ENCODE measurements at places on chromosomes 16 and 17.

GRCh38 chr17:57862694-57863667, 13.1 kb upstream of the MRPS23 start:
- DNase-seq: no peak

DNA sequence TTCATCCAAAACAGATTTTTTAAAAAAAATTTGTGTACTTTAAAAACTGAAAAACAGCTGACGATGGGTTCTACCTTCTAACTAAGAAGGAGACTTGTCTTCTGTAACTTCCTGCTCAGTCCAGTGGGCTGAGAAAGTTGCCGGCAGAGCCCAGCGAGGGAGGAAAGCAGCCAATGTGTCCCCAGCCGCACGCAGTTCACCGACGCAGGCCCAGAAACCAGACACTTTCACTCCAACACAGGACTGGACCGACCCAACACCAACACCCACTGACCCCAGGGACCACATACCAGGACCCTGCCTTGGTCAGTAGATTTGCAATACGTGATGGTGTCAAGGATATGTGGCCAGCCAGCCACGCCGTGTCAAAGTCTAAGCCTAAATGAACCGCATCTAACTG, 25.6 kb downstream of the TRAP1 start:
- DNase-seq: no peak

DNA sequence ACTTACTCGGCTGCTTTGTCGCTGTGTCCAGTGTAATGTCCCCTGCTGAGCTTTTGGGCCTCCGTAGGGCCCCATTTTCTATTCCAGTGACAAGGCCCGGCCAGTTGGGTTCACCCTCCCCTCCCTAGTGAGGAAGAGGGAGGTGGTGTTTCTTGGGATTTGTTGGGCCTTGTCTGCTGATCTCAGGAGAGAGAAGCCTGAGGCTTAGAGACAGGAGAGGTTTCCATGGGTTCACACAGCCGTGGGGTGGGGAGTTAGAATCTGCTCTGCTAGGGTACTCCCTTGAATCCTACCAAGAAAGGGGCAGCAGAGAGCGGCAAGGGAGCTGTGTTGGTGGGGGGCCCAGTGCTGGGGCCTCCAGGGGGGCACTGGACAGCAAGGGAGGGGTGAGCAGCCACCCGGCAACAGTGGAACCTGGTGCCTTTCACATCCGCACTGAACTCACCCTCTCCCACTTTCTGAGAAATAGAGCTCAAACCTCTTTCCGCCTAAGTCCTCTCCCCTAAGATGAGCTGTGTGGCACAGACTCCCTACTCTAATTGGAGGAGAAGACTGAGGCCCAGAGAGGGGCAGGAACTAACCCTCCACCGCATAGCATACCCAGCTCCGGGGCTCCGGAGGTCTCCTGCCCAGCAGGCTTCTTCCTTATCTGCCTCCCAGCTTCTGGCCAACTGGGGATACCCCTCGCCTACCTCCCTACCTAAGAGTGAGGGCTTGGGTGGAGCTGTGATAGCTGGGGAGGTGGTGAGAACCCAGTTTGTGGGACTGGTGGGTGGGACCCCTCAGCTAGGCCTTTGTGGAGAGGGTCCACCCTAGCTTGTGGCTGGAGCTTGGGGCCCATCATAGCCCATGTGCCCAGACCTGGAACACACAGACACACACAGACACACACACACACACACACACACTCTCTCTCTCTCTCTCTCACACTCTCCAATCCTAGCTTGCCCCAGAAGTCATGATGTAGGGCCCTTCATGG, 6.8 kb downstream of the TBKBP1 start:
- no peak for DNase-seq

GRCh38 chr17:81380131-81380530, 15.1 kb upstream of the BAHCC1 start:
- no peak for DNase-seq

- no peak for DNase-seq
These were observed 99.3 kb downstream of the RAB11FIP4 start for GRCh38 chr17:31490671-31491375.

GRCh38 chr16:28502290-28502689, 4.3 kb downstream of the IL27 start:
- no peak for DNase-seq

GRCh38 chr17:49547566-49547965, 28.1 kb upstream of the NXPH3 start:
- DNase-seq: no peak

- DNase-seq: peak; percentile 61
These were observed 20.8 kb downstream of the NPRL3 start for GRCh38 chr16:117379-118365.

DNA sequence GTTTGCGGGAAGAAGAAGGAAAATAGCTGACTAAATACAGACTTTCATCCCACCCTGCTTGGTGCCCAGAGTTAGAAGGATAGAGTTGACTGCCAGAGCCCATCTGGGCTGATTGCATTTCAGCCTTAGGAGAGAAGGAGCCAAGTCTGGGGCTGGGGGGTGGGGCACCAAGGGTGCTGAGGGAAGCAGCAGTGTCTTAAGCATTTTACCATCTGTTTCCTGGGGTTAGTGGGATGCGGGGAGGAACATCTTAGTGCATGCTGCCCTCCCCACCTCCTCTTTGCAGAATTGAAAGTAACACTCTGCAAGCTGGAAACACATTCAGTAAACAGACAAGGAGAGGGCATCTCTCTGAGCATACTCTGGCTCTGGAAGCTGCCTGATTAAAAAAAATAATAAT, 1.5 kb upstream of the ARL5C start:
- DNase-seq: no peak

- no peak for DNase-seq
These were observed 514 bp downstream of the UBFD1 start for GRCh38 chr16:23557779-23558702.

DNA sequence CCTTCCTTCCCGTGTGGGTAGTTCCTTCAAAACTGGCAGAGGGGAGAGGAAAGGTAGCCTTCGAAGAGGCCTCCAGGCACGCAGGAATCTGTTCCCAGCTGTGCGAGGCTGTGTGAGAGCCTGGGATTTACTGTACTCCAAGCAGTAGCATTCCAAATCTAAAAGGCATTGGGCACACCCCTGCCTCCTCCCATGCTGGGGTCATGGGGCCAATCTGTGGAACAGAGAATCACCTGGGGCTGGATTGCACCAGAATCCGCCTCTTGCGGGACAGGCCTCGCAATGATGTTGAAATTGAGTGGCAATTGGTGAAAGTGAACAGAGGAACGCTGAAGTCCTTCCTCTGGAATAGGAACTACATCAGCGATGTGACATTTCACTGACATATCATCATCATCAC, 72.5 kb upstream of the IRX3 start:
- DNase-seq: no peak
